ENCODE measurements at places on chromosomes 11 and 22.

- no peak for DNase-seq
Observed at GRCh38 chr11:97140885-97141494, 751.2 kb downstream of the JRKL start.

DNA sequence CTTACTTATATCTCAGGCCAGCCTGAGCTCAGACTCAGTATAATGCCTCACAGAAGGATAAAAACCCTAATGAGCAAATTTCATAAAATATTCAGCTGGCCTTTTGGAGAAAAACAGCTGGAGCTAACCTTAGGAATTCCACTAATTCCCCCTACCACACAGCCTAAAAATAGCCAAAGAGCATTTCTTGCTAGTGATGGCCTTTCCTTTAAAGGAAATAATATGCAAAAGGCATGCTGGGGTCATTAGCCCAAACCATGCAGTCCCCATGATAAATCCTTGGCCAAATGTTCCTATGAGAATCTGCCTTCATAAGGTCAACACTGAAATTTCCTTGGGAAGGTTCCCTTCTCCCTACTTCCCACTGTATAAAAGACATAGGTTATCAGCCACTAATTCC lies 38.2 kb downstream of the SYTL2 start:
- no peak for DNase-seq

DNA sequence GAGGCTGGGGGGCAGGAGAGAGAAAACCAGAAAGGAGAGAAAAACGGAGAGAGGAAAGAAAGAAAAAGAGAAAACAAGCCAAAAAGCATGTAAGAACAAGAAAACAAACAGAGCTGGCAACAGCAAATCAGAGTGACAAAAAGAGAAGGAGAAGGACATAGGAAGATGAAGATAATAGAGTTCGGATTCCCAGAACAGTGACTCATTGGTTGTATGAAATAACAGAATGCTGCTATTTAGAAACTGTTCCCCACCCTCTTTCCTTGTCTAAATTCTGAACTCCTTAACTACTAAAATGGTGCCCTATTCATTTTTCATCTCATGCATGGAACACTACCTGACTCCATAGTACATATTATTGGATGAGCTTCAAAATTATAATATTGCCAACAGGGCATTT lies 317.4 kb downstream of the C11orf87 start:
- no peak for DNase-seq

- DNase-seq = no peak
Observed at GRCh38 chr11:125235071-125235471, 70.5 kb downstream of the PKNOX2 start.

DNA sequence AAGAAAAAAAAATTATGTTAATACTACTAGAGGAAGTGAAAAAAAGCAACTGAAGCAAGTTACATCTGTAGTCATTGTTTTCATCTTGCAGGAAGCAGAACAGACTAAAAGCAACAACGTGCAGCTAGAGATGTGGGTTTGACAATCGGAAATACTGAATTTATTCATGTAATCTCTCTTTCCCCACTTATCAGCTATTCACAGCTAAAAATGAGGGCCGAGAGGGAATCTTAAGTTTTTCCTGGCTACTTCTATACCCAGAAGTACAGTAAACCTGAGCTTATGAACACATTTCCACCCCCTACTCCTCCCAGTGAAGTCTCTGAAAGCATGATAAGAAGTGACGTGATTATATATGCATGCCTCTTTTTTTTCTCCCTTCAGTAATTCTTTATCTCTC lies 116.5 kb downstream of the SPON1 start:
- DNase-seq = no peak

GRCh38 chr22:17633217-17633997 lies 4.9 kb upstream of the ATP6V1E1 start:
- DNase-seq = no peak

GRCh38 chr11:64891215-64891848 lies 12.9 kb upstream of the EHD1 start:
- no peak for DNase-seq

DNA sequence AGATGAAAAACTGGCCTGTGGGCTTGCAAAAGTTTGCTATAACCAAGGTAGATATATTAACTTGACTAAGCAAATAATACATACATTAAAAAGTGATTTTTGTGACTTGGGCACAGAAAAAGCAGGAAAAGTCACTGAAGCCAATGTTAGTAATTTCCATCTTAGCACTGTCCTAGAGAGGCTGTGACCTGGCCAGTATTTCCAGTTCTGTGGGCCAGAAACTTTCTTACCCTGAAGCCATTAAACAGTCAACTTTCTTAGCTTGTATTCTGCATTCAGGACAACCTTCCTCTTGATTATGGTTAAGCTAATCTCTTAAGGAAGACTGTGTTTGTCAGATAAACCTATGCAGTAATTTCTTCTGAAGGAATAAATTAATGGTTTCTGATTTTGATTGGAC lies 22.3 kb upstream of the SLC36A4 start:
- no peak for DNase-seq

- DNase-seq = no peak
Observed at GRCh38 chr22:47624252-47625012, 862.0 kb downstream of the TBC1D22A start.

DNA sequence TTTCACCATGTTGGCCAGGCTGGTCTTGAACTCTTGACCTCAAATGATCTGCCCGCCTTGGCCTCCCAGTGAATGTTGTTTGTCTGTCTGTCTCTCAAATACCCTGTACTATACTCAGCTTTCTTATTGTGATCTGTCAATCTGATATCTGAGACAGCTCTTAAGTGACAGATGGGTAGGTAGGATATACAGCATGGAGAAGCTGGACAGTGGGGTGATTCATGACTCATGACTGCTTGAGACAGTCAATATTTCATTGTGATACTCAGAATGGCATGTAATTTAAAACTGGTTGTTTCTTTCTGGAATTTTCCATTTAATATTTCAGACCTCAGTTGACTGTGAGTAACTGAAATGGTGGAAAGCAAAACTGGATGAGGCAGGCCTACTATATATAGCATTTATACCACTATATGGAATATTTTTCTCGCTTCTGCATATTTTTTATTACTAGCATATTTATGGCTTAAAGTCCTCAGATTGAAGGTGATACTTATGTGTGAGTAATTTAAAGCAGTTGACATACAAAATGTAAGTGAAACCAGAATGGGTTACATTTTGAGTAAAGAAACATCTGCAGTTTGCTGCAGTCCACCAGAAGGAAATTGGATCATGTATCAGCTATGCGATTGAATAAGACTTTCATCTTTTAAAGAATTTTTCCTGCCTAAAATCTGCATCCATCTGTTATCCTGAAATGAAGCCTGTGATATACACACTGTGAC lies 22.3 kb downstream of the ARHGAP42 start:
- no peak for DNase-seq

DNA sequence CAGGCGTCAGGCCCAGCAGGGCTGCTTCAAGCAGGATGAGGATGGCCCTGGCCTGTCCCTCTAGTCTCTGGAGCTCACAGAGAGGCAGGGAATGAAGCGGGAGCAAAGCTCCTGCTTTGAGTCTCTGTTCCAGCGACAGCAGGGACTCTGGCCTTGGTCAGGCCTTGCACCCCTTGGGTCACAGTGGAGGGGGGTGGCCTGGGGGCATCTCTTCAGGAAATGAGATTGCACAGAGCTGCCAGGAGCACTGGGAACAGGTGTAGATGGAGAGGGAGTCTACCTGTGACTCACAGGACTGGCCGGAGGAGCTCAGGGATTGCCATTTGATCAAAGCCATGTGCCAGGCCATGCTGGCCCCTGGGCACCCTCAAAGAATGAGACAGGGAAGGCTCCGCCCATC lies 1.6 kb downstream of the ANO1 start:
- no peak for DNase-seq

- DNase-seq = no peak
Observed at GRCh38 chr22:32544953-32545558, 70.4 kb downstream of the FBXO7 start.

GRCh38 chr22:29632672-29633071 lies 29.2 kb downstream of the NF2 start:
- DNase-seq = no peak

GRCh38 chr22:28914201-28914600 lies 30.8 kb downstream of the ZNRF3 start:
- DNase-seq = no peak

- no peak for DNase-seq
Observed at GRCh38 chr22:40397396-40397795, 27.0 kb downstream of the SGSM3 start.

- DNase-seq = no peak
Observed at GRCh38 chr22:38655519-38656255, 505 bp downstream of the FAM227A start.

DNA sequence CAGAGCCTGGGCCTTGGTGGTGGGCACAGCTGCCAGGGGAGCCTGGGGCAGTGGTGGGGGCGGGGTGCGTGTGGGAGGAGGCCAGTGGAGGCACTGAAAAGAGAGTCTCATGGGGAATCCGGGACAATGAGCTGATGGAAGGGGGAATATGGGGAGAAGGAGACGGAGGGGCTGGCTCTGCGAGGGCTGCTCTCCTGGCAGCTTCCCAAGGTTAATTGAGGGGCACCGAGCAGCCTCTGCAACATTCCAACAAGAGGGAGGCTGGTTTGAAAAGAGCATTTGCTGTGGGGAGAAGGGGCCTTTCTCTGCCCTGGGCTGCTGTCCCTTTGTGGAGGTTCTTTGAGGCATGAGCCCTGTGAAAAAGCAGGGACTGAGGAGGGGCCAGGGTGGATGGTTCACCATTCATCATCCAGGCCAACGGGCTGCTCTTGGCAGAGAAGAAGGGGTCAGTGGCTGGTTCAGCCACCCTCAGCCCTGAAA lies 9.4 kb upstream of the IGSF9B start:
- DNase-seq = no peak

GRCh38 chr11:61392981-61393595 lies 701 bp downstream of the TMEM216 start:
- DNase-seq = no peak

GRCh38 chr11:1835671-1836010 lies 851 bp downstream of the SYT8 start:
- DNase-seq = no peak

DNA sequence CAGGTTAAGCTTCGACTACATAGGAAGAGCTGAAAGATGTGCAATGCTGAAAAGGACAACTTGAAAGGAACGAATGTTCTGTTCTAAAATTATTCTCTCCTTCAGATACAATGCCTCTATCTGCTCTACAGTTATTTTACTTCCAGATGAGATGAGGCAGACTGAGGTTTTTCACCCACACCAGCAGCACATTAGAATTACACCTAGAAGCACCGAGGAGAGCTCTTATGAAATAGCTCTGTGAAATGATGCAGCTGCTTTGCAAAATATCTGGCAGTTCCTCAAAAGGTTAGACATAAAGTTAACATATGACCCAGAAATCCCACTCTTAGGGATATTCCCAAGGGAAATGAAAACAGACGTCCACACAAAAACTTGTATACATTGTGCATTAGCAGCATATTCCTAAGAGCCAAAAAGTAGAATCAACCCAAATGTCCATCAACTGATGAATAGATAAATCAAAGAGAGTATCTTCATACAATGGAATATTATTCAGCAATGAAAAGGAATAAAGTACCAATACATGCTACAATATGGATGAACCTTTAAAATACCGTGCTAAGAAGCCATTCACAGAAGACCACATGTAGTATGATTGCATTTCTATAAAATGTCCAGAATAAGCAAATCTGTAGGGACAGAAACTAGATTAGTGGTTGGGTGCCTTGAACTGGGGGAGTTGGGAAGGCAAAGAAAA lies 34.5 kb downstream of the WT1 start:
- DNase-seq = no peak

GRCh38 chr11:4886186-4886585 lies 4.5 kb downstream of the OR51T1 start:
- no peak for DNase-seq

- DNase-seq = no peak
Observed at GRCh38 chr11:120793806-120794479, 230.0 kb upstream of the TBCEL start.

DNA sequence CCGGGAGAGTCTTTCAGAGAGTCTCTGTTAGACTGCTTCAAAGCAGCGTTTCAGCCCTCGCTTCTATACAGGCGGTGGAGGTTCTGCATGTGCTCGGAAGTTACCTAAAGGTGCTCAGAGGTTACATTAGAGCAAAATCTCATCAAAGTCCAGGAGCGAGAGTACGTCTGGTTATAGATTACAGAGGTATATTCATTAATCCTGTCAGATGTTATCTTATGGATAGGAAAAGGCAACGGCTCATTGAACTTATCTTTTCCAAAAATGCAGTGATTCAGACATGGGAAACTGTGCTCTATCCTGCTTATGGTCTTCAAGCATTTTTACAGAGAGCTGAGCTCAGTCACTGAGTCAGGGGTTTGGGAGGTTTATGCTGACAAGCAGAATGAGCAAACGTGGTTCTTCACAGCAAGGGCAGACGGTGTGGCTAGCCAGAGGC lies 9.1 kb upstream of the ZBED5 start:
- no peak for DNase-seq

DNA sequence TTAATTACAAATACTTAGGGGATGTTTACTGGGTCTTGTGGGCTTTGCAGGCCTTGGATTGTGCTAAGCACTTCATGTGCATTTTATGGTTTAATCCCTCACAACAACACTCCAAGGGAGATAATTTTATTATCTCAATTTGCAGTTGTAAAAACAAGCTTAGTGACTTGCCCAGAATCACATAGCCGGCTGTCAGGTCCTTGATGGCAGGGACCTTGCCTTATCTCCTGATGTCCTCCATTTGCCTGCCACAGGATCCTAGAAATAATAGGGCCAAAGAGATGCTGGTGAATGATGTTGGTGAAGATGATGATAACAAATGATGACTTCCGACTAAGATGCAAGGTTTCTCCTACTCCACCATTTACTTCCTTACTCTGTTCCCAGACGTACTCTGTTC lies 385.4 kb downstream of the TMEM135 start:
- DNase-seq = no peak

DNA sequence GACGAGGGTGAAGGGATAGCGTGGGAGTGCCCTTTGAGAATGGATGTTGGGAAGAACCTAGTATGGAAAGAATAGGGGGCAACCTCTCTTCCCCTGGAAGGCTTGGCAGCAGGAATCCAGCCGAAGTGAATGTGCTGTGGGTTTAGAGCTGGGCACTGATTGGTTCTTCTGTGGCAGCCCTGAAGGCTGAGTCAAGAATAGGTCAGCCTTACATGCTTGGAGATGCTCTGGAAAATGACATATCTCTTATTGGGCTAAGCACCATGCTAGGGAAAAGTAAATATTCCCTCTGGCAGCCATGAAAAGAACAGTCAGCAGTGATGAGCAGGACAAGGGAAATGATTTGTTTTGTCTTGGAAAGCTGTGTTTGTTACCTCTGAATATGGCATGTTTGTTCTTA lies 149.5 kb downstream of the COMMD9 start:
- no peak for DNase-seq

DNA sequence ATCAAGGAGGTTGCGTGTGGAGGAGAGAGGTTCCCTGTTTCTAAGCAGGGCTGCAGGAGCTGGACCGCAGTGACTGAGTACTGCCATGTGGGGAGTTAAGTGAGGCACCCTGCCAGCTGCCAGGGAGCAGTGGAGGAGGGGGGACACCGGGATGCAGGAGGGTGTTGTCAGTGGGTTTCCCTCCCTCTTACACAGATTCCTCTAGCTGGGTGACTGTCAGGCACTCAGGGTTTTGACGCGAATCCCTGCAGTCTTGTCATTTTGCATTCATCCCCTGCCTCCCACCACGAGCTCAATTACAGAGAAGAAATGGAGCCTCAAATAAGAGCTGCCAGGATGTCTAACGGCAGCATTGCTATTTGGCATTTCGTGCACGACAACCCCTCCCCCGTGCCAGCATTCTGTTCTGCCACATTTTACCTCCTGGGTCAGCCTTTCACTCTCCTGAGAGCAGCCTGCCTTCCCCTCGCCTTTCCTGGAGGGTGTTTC lies 119.8 kb upstream of the SORL1-AS1 start:
- DNase-seq = no peak
